Stimulated activated CD4-positive, alpha-beta T cell treated with anti-CD3 and anti-CD28 coated beads, Interleukin-1b, Interleukin-23, amount 100 ng/mL, for 4 hours (primary cell): ENCODE measurements at places on chromosomes 11 and 22.
A peak's percentile ranks its signal among the peaks of the same experiment; 100 is the strongest.

DNA sequence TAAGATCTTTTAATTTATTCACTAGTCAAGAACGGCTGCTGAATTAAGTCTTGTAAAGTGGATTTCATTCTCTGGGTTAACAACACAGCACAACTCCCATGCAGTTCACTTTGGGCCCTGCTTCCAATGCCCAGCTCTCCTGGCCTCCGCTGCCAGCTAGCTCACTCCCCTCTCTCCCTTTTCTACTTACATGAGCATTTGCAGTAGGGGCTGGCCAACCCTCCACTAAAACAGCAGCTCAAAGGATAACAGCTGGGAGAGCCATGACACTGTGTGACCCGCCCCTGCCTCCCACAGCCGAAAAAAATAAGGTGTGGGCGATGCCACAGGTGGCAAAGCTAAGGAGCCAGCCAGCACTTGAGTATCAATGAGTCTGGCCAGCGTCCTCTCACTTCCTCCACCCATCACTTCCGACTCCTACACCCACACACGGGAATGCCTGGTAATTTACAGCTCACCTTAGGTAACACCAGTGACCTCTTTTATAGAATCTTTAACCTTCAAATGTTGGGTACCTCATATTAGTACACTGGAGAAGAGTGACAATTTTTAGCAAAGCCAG lies 56.8 kb downstream of the DGCR2 start:
- DNase-seq: no peak

DNA sequence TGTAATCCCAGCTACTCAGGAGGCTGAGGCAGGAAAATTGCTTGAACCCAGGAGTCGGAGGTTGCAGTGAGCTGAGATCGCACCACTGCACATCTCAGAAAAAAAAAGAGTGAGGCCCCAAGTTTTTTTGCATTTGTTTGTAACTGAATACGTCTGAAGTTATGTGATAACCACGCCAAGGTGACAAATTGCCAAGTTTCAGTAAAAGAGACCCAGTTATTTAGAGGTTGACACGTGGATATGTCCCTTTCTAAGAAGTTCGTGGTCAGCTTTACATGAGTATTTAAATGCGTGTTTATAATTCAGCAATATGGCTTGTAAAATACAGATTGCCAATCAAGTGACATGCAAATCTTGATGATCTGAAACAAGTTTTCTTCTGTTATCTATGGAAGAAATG lies 8.0 kb downstream of the PPARA start:
- DNase-seq: no peak

GRCh38 chr11:119701591-119702549 lies 27.1 kb downstream of the NECTIN1 start:
- no peak for DNase-seq

DNA sequence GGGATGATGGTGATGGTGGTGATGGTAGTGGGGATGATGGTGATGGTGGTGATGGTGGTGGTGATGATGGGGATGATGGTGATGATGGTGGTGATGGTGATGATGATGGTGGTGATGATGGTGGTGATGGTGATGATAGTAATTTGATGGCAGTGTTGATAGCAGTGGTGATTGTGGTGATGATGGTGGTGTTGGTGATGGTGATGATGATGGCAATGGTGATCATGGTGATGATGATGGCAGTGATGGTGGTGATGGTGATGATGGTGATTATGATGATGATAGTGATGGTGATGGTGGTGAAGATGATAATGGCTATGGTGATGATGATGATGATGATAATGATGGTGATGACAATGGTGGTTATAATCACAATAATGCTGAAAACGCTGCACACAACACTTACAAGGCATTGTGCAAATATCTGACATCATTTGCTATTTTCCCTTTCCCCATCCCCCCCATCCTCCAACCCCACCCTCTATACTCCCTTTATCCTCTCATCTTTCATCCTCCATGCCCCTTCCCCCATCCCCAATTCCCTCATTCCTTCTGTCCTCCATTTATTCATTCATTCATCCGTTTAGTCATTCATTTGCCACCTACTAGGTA lies 230.1 kb downstream of the BRD1 start:
- DNase-seq: no peak

- no peak for DNase-seq
These were observed 14.2 kb downstream of the TXN2 start for GRCh38 chr22:36467042-36467810.

DNA sequence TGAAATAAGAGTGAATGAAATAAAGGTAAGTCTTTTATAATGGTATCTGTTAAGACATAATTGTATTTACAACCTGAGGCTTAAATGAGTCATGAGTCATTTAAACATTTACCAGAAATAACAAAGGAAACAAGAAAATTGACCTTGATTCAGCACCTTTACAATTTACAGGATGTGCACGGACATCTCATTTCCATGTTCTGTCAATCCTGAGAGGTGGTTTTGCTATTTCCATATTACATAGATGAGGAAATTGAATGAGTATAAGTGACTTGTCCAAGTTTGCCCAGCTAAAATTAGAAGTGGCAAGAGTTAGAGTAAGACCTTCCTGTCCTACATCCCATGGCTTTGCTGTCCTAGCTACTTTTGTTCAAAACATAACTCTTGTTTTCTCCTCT lies 89.1 kb downstream of the TRIM44 start:
- DNase-seq: no peak

DNA sequence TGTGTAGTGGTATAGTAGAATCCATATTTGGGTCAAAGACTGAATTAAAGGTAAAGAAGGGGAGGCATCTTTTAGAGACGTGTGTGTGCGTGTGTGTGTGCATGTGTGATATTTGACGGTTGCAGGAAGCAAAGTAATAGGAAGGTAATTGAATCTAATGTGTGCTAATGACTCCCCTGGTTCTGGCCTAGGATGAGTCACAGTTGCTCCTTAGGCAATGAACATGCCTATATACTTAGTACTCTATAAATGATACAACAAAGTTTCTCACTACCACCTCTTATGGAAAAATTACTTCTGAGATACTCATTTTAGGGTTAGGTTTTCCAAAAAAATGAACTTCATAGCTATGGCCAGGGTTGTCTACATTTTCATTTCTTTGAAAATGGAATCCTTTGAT lies 409.6 kb downstream of the GUCY1A2 start:
- DNase-seq: no peak

- no peak for DNase-seq
These were observed 55.6 kb downstream of the MPPED1 start for GRCh38 chr22:43467216-43467940.

GRCh38 chr11:75514596-75514995 lies 11.1 kb downstream of the GDPD5 start:
- DNase-seq: no peak

DNA sequence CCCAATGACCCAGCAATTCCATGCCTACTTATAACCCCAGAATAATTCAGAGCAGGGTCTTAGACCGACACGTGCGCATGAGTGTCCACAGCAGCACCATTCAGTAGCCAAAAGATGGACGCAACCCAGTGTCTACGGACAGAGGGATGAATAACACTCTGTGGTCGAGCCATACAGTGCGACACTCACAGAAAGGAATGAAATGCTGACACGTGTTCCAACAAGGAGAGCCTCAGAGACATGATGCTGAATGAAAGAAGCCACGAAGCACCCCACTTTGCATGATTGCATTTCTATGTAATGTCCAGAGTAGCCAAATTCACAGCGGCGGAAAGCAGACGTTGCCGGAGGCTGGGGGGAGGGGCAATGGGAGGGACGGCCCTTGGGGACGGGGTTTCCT lies 134.4 kb downstream of the CTTN start:
- no peak for DNase-seq

GRCh38 chr22:21026783-21027692 lies 5.3 kb downstream of the SLC7A4 start:
- DNase-seq: no peak

- no peak for DNase-seq
These were observed 9.9 kb downstream of the PRR5 start for GRCh38 chr22:44711690-44712555.

DNA sequence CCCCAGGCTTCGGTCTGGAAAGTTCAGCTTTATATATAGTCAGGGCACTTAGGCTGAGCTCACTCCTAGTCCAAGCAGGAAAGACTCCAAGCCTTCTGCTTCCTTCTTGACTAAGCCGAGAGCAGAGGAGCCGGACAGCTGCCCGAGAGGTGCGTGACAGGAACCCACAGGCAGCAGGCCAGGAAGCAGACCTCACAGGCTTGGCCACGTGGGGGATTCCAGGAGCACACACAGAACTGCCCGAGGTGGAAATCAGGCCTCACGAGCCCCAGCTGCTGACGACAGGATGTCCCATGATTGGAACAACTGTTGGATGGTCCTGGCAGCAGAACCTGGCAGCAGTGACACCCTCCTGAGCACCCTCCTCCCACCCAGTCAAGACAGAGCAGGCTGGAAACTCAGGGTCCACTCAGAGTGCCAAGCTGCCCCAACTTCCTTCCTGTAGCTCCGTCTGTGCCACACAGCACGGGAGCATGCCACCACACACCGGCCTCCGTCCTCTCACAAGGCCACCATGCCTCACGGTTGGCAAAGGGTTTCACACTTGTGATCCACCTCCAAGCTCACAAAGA lies 5.4 kb downstream of the PLA2G6 start:
- peak; percentile 31 for DNase-seq

- DNase-seq: no peak
These were observed 25.9 kb downstream of the PIWIL4 start for GRCh38 chr11:94593030-94593429.

DNA sequence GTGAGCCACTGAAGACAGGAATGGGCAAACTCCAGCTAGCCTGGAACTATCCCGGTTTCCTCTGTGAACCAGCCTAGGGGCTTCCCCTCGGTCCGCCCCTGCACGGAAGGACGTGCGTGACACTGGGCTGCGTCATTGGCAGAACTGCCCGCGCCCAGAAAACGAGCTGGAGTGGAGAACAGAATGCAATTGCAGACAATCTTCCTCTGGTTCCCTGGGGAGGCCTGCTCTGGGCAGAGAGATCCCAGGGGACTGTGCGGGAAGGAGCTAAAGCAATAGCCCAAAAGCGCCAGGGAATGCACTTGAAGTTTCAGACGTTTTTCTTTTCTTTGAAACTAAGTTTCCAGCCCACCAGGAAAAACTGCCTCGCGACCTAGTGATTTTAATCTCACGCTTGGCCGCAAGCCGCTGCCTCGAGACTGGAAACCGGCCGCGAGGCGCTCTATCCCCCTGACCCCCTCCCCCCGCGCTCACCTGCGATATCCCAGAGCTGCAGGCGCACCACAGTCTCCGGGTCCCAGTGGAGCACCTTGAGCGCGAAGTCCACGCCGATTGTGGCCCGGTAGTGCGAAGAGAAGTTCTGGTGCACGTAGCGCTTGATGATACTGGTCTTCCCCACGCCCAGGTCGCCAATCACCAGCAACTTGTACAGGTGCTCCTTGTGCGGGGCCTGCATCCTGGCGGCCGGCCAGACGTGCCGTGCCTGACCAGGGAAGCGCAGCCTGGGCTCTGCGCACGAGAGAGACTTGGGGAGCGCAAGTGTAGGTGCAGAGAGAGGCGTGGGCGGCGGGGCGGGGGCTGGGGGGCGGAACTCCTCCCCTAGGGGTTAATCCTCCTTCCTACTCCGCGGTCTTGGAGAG lies at the start of gene RAB38:
Gene RAB38 (minus strand): TSS at position 735 of the 860 bp plus-strand sequence. CDS start 59 bp downstream, at position 676.
- no peak for DNase-seq

GRCh38 chr11:122617297-122617696 lies 38.2 kb upstream of the UBASH3B start:
- DNase-seq: no peak
